NCI-H774 (cell line): ENCODE measurements at places on chromosomes 3 and 15.
A peak's percentile ranks its signal among the peaks of the same experiment; 100 is the strongest.

DNA sequence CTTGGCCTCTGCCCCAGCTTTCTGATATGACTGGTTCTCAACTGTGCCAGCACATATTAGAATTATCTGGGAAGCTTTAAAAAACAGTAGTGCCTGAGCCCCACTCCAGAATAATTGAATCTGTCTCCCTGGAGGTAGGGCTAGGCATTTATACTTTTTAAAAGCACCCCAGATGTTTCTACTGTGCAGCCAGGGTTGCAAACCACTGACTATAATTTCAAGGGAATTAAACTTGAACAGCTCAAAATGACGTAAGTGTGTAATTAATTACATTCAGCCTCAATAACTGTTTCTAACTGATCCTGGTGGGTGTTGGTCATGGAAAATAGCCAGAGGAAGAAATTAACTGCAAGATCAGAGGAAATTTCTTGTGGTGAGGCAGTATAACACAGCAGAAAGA is 4.4 kb upstream of the IRAK2 start:
- DNase-seq = no peak

DNA sequence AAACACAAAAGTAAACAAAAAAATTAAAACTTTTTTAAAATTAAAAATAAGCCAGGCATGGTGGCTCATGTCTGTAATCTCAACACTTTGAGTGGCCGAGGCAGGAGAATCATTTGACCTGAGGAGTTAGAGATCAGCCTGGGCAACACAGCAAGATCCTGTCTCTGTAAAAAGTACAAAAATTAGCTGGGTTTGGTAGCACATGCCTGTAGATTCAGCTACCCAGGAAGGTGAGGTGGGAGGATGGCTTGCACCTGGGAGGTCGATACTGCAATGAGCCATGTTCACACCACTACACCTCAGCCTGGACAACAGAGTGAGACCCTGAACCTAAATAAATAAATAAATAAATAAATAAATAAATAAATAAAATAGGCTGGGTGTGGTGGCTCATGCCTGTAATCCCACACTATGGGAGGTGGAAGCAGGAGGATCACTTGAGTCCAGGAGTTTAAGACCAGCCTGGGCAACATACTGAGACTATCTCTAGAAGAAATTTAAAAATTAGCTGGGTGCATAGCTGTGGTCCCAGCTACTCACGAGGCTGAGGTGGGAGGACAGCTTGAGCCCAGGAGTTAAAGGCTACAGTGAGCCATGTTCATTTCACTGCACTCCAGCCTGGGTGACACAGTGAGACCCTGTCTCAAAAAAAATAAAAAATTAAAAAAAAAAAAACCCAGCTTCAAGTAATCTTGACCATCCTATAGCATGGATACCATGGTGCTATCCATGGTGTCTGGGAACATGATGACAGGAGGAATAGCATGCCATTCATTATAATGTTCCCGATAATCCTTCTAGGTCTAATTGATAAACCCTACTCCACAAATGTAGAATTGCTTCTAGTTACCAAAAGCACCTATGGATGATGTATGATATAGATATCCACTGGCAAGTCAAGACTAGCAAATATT is 4.2 kb downstream of the MYO5A start:
- no peak for DNase-seq

GRCh38 chr15:37695719-37696118 is 238.7 kb upstream of the TMCO5A start:
- no peak for DNase-seq

- no peak for DNase-seq
These were observed 25.1 kb upstream of the TCF12 start for GRCh38 chr15:56893364-56893678.

GRCh38 chr15:74620636-74621545 is 5.3 kb downstream of the CLK3 start:
- peak; percentile 21 for DNase-seq

DNA sequence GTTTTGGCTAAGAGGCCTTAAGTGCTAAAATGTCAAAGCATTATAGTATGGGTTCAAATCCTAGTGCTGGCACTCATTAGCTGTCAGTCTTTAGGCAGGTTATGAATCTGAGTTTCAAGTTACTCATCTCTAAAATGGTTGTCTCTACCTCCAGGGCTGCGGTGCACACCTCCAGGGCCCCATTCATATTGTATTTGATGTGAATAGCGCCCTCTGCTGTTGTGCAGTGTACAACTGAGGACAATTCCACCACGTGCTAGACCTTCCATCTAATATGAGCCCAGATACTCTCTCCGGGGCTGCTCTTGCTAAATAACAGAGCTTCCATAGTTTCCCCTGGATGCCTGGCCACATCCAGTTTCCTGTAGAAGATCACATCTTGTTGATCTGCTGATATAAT is 54.3 kb downstream of the OXNAD1 start:
- DNase-seq = no peak

- DNase-seq = no peak
These were observed 106.2 kb downstream of the DGKG start for GRCh38 chr3:186255703-186256331.

- DNase-seq = no peak
These were observed 41.4 kb upstream of the INSYN1 start for GRCh38 chr15:73794443-73795133.

GRCh38 chr3:158217992-158218391 is 108.1 kb downstream of the RSRC1 start:
- no peak for DNase-seq

DNA sequence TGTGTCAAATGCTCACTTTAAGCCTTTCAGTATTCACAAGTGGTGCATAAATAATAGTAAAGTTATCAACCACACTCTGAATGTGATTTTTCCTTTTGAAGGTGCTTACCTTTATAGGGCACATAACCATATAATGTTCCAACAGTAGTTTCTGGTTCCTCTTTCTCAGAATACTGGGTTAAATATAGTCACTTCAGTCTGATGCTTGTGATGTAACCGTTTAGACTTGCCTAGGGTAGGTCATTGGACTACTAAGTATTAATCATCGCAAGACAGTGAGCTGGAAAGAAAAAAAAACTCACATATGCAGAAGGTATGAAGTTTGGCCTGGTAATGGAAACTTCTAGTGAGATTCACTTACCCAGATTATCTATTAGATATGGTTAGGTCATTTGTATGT is 1.9 kb downstream of the KBTBD8 start:
- no peak for DNase-seq

GRCh38 chr15:75204340-75205063 is 2.8 kb downstream of the C15orf39 start:
- DNase-seq = peak; percentile 81

DNA sequence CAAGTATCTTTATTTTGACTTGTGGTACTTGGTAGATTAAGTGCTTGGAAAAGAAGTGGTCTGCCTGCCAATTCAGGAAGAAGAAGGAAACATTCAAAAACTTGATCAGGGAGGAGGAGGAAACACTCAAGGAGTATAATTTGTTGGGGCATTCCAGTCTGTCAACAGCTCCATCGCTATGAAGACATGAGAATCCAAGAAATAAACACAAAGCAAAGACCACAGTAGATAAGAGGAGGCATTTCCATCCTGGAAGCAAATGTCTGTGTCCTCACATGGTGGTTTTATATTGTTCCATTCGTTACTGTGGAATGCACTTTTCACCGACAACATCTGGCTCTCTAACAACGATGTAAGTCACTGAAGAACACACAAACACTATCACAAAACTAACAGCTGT is 176.1 kb upstream of the FRMD4B start:
- no peak for DNase-seq

DNA sequence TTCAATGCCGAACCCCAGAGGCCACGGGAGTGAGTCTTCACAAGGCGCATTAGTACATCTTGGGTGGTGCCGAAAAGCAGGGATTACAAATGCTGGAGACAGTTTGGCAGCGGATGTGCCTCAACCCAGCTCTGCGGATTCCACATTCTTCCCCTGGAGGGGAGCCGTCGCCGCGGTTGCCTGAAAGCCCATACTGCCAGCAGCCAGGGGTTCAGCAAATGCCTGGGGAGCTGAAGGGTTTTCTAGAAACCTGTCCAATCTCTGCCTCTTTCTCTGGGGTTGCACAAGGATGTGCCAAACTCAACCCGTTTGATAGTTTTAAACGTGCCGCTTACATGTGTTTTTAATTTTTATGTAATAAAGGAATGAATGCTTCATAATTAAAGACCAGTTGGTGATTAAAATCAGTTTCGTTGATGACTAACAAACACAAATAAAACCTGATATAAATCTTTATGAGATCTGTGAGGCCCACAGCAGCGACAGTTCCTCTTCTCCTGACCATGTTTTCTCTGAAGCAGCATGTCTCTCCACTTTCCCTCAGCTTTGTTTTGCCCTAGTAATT is 74.6 kb upstream of the LEKR1 start:
- DNase-seq = no peak

DNA sequence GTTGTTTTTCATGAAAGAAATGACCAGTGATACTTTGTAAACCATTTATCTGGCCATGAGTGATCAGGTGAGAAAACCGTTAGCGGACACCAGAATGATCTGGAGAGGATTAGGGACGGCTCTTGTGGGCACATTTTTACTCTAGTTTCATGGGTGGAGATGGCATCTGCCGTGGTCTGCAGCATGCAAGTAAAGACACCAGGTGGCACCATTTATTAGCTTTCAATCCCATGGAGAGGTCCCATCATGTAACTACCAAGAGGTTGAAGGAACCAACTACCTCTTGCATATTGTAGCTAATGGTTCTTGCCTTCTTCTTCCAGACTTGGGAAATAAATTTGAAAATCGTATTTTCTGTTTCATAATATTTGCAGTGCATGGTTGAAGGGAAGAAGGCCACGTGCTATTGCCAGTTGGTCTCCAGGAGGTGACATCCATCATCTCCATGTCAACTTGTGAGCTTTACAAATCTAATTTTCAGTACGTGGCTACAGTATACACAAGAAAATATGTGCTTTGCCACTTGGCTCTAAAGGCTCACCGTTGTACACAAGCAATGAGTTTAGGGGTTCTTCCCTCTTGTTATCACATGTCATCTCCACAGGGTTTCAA is 1.5 kb upstream of the MAPKBP1 start:
- peak; percentile 25 for DNase-seq

DNA sequence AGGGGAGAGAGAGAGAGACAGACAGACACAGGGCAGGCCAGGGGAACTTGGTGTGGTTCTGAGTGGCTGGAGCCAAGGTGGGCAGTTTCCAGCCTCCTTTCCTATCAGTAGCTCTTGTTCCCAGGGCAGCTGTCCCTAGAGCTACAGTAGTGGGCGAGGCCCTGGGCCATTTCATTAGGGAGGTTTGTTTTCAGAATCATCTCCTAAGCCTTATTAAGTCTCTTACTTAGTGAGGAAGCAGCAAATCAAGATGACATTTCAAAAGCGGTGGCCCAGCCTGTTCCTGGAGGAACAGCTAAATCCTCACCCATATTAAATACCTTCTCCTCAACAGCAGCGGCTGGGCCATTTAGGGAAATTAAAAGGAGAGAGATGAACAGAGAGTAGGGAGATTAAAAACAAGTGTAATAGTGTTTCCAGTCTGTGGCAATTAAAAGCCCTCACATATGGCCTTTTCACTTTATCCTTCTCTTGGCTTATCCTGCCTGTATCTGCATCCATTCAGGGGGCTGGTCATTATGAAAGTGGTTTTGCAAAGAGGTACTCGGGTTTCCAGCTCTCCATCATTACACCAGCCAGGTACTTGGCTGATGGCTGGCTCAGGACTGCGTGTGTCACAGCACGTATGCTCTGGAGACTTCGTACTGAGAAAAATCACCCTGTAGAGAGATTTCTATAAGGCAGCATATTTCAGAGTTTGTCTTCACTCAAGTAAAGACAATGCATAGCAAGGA is 91.9 kb upstream of the PRR23C start:
- DNase-seq = no peak

GRCh38 chr15:93942269-93942694 is 289.1 kb upstream of the MCTP2 start:
- DNase-seq = peak; percentile 73

DNA sequence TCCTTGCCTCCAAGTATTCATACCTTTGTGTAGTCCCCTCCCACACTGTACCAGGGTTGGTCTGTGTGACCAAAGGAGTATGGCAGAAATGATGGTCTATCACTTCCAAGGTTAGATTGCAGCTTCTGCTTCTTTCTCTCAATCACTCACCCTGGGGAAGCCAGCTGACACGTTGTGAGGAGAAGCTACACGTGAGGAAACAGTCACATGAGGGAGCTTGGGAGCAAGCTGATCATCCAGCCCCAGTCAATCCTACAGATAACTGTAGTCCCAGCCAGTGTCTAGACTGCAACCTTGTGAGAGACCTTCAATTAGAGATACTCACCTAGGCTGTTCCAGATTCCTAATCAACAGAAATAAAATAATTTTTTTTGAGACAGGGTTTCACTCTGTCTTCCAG is 6.2 kb upstream of the ZNF774 start:
- no peak for DNase-seq

DNA sequence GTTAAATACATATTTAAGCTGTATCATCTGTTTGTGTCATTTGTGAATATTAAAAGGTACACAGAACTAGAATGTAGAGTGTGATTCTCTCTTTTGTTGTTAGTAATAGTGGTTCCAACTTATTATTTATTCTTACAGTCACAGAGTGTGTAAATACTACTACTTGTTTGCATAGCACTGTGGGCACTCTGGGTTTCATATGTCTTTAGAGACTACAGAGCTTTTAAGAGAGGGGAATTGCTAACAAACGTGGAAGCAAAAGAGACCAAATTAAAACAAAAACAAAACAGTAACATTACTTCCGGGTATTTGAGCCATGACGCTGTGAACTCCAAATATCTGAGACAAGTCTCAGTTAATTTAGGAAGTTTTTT is 828.0 kb upstream of the DPPA4 start:
- DNase-seq = no peak

- no peak for DNase-seq
These were observed 49.6 kb upstream of the ICE2 start for GRCh38 chr15:60528530-60528929.

DNA sequence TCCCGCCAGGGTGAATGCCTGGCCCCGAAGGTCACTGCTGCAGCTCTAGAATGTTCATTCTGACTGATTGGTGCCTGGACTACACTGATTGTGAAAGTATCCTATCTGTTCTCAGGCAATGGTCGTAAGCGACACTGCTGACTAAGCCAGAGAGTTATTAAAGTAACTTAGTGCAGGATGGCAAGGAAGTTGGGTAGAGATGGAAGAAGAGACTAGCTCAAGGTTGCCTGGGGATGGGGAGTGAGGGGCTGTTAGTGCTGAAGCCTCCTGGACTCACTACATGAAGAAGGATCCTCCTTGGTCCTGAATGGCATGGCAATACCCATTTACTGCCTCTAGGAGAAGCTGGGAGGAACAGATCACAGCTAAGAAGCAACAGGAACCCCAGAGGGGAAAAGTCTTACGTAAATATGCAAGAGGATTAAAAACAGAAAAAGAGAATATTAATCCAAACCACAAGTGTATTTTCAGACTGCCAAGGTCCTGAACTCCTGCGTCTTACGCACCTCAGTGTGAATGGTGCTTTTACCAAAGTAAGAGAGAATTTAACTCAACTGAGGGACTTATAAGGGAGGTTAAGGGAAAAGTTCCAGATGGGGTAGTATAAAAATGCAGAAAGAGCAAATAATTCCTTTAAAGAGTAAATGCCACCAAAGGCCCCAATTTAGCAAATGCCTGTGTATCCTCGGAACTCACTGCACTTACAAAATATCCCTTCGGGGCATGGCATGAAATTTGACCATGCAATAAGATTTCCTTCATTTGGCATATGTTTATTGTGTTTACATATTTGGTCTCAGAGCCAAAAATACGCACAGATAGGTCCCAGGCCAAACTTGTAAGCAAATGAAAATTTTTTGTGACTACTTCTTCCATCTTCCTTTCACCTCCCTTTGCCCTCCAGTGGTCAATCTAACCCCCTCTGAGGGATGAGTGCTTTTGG is 64.0 kb upstream of the DGKG start:
- DNase-seq = no peak

GRCh38 chr3:34687671-34688070 is 889.2 kb downstream of the PDCD6IP start:
- DNase-seq = no peak

GRCh38 chr15:77506311-77507142 is 85.8 kb downstream of the HMG20A start:
- DNase-seq = peak; percentile 54
